Epithelial cell of alveolus of lung (primary cell): ENCODE measurements at places on chromosomes 12 and 14. TPM values are rescaled to one million over a fixed set of nuclear protein-coding genes. Genes with fewer than 3 reads are reported as not detected.

Gene OR6C2
- not detected in 2 replicates for total RNA-seq

Gene CYP46A1
- not detected in 2 replicates for total RNA-seq

Gene ZNF891
- total RNA-seq = 0.39 and 1.6 TPM in 2 replicates

Gene OR4L1
- total RNA-seq = not detected in 2 replicates

Gene WNT1
- not detected in 2 replicates for total RNA-seq

Gene GALC
- 14.5 and 29.9 TPM in 2 replicates for total RNA-seq

Gene LRRC43
- total RNA-seq = 0.13 and 0.16 TPM in 2 replicates

Gene FOXN4
- total RNA-seq = not detected in 2 replicates

Gene RHOJ
- 1.4 and 5.3 TPM in 2 replicates for total RNA-seq

Gene ALDH1L2
- 35.3 and 39.6 TPM in 2 replicates for total RNA-seq

Gene ATP2B1
- 46.8 and 65.4 TPM in 2 replicates for total RNA-seq

Gene RNASE3
- not detected in 2 replicates for total RNA-seq

Gene ZNF219
- total RNA-seq = 6.2 and 19.7 TPM in 2 replicates

Gene RIMBP2
- not detected in 2 replicates for total RNA-seq

Gene PCK2
- total RNA-seq = 19.4 and 71.2 TPM in 2 replicates
